ENCODE measurements at places on chromosomes 4 and X.

GRCh38 chrX:131677655-131678628 is 134.1 kb downstream of the OR13H1 start:
- no peak for DNase-seq

DNA sequence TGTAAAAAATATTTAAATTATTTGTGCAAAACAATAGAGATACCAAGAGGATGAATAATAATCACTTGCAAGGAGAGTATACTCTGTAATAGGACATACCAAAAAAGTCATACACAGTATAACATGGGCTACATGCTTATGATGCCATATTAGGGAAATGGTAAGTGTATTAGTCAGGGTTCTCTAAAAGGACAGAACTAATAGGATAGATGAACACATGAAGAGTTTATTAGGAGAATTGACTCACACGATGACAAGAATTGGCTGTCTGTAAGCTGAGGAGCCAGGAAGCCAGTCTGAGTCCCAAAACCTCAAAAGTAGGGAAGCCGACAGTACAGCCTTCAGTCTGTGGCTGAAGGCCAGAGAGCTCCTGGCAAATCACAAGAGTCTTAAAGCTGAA is 151.2 kb downstream of the DTHD1 start:
- no peak for DNase-seq

- no peak for DNase-seq
These were observed 201.6 kb downstream of the PACRGL start for GRCh38 chr4:20901851-20902250.

DNA sequence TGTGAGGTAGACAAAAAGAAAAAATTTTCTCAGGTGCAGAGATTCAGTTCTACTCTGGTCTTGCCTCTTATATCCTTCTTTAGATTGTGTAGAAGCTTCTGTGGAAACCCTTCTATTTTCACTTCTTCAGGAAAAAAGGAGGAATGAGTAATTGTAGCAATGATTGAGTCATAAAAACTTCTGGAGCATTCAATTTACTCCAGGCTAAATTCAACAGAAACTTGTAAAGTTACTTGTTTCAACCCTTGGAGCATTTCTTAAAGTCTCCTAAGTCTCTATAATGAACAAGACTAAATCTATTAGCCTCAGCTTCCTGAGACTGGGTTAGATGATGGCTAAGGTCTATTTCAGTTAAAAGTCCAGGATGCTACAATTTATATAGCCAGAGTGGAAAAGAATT is 29.9 kb downstream of the BOD1L1 start:
- DNase-seq = no peak

DNA sequence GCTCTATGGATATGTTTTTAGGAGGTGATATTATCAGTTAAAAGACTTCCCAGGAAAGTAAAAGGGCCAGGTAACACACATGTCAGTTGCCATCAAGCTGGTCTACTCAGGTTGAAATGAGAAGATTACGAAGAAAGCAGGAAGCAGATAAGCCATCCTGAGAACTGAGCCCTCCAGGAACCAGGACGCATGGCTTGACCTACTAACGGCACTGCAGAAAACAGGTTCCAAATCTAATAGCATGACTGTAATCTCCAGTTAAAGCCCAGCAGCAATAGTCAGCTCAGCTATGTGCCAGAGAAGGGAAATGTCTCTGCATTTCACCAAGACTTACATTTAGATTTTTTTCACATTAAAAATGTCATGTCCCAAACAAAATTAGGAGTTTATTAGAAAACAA is 77.9 kb downstream of the APBB2 start:
- DNase-seq = no peak

- no peak for DNase-seq
These were observed 15.6 kb downstream of the RPS3A start for GRCh38 chr4:151114986-151115385.

DNA sequence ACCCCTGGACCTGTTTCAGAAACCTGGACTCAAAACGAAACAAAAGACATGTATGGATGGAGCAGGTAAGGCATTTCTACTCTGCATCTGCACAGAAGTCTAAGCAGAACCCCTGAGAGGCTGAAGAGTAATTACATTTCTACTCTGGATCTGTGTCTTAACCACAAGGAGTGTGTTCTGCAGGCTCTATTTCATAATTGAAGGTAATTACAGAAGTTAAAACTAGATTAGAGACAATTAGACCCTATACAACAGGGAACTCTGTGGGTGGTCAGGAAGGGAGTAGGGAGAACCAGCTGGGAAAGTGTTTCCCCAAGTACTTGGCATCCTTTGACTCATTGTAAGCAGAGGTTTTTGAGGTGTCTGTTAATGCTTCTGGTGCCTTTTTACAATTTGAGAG is 69.8 kb downstream of the IGSF1 start:
- DNase-seq = no peak

GRCh38 chr4:20026456-20026855 is 225.2 kb upstream of the SLIT2 start:
- no peak for DNase-seq

Measured in activated gamma-delta T cell (primary cell).